ENCODE measurements at places on chromosomes 6 and 20.

DNA sequence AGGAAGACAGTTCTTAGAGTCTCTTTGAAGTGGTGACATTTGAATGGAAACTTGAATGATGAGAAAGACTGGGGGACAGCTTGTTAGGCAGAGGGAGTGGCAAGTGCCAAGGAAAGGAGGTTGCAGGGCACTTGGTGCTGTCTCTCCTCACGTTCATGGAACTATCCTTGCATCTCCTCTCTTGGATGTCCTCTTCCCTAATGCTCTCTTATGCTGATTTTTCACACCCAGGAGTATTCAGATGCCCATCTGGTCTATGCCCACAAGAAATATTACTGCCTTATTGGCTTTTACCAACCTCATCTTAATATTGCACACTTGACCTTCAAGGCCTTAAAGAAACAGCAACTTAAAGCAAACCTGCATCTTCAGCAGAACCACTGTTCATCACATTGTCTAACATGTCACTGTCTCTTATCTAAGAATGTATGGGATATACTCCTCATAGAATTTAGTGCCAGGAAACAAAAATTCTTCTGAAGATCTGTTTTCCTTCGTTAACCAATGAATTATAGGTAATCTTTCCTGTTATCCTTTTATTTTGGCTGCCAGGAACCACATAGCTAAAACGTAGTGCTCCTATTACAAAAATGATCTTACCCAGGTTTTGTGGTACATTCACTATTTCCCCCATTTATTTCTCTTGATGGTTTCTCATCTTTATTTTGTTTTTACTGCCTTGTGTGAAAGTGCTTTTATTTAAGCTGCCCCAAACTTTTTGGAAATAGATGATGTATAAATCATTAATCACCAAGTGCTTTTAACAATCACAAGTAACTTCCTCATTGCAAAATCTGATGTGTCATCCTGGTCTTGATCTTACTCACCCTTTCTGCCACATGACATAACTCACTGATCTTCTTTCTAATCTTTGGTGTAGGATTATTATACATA is 12.8 kb downstream of the RGS17 start:
- DNase-seq: no peak

GRCh38 chr6:158703111-158703836 is 53.4 kb downstream of the SYTL3 start:
- DNase-seq: no peak

DNA sequence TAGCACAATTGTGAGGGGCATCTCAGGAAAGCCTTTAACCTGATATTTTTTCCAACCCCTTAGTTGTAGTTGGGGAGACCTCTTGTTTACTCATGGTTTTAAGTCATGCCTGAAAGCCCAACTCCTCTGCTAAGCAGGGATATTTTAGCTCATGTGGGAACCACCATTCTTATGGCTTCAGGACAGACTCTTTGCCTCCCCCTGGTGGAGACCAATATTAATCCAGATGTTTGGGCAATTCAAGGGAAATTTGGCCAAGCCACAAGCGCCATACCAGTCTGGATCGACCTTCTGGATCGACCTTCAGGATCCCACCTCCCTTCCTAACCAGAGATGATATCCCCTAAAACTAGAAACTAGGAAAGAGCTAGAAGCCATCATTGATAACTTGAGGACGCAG is 211.2 kb downstream of the C6orf118 start:
- DNase-seq: no peak

DNA sequence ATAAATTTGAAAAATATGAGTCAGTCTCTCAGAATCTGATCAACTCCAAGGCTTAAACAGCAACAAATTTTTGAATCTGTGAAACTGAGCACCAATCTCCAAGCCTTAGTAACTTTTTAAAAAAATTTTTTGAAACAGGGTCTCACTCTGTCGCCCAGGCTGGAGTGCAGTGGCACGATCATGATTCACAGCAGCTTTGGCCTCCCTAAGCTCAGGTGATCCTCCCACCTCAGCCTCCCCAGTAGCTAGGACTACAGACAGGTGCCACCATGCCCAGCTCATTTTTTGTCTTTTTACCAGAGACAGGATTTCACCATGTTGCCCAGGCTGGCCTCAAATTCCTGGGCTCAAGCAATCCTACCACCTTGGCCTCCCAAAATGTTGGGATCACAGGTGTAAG is 207.9 kb upstream of the TCF21 start:
- DNase-seq: no peak

GRCh38 chr6:36756786-36757185 is 59.2 kb downstream of the RAB44 start:
- DNase-seq: no peak

- no peak for DNase-seq
Measured at GRCh38 chr20:36425166-36425565, 116.2 kb upstream of the MYL9 start.

DNA sequence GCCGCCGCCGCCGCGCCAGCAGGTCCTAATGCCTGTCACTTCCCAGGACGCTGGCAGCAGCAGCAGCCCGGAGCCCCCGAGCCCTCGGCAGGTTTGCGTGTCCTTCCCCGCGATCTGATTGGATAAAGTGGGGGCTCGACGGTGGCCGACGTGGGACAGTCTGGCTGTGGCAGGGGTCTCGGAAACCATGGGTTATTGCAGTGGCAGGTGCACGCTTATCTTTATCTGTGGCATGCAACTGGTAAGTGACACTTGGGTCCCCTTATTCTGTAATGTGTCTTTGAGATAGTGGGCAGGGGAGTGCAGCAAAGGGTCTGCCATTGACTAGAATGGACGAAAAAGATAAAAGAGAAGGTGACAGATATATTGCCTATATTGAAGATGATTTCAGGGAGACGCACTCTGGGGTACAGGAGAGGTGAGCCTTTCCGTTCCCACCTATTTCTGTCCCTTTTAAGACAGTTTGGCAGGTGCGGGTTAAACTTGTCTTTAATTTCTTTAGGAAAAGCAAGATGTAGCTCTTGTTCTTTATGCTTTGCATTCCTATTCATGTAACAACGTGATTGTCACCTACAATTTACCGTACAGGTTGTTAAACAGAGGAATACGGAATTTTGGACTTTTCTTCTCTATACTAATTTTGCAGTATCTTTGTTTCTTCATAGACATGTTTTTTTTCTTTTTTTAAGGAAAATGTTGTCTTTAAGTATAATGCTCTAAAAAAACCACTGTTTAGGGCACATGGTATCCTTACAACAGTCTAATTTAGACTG is 535 bp downstream of the NKAIN2 start:
- peak; percentile 29 for DNase-seq

GRCh38 chr6:155143029-155143577 is 120.7 kb upstream of the CLDN20 start:
- no peak for DNase-seq

GRCh38 chr6:164150232-164150631 is 735.7 kb downstream of the QKI start:
- no peak for DNase-seq

DNA sequence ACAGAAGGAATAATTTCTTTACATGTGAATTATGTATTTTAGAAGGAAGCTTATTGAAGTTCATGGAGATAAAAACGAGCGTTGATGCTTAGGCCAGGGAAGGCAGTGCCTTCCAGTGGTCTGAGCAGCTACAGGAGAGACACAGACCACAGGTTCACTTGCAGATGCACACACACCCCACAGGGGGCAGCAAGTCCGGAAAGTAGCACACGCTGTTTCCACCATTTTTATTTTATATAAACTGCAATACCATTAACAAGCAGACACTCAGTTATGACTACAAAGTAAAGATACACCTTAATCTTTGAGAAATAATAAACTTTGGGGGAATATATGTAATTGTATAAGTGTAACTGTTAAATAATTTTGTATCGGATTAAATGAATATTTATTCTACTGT is 13.5 kb upstream of the DACT2 start:
- no peak for DNase-seq

- no peak for DNase-seq
Measured at GRCh38 chr6:134577998-134578397, 260.1 kb upstream of the SGK1 start.

DNA sequence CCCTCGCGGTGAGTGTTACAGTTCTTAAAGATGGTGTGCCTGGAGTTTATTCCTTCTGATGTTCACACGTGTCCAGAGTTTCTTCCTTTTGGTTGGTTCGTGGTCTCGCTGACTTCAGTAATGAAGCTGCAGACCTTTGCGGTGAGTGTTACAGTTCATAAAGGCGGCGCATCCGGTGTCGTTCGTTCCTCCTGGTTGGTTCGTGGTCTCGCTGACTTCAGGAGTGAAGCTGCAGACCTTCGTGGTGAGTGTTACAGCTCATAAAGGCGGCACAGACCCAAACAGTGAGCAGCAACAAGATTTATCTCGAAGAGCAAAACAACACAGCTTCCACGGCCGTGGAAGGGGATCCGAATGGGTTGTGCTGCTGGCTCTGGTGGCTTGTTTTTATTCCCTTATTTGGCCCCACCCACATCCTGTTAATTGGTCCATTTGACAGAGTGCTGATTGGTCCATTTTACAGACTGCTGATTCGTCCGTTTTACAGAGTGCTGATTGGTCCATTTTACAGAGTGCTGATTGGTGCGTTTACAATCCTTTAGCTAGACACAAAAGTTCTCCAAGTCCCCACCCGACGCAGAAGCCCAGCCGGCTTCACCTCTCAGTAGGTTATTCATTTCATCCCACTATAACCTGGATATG is 48.2 kb upstream of the ARG1 start:
- DNase-seq: no peak

DNA sequence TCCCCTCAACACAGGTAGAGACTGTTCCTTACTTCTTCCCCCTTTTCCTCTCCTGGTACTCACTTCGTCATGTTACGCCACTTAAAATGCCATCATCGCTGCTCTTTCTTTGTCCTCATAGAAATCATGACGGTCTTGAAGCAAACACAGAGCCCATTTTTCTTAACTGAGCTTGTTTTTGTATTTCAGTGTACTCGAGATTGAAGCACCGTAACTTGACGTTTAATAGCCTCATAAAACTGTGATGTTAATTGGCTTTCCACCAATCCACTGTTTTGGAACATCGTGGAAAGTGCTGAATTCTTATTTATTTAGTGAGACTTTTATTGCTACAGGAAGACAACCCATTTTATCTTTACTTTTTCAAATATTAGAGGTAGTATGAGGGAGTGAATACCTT is 38.7 kb downstream of the DUSP22 start:
- no peak for DNase-seq

- DNase-seq: no peak
Measured at GRCh38 chr6:21442874-21443273, 150.7 kb upstream of the SOX4 start.

DNA sequence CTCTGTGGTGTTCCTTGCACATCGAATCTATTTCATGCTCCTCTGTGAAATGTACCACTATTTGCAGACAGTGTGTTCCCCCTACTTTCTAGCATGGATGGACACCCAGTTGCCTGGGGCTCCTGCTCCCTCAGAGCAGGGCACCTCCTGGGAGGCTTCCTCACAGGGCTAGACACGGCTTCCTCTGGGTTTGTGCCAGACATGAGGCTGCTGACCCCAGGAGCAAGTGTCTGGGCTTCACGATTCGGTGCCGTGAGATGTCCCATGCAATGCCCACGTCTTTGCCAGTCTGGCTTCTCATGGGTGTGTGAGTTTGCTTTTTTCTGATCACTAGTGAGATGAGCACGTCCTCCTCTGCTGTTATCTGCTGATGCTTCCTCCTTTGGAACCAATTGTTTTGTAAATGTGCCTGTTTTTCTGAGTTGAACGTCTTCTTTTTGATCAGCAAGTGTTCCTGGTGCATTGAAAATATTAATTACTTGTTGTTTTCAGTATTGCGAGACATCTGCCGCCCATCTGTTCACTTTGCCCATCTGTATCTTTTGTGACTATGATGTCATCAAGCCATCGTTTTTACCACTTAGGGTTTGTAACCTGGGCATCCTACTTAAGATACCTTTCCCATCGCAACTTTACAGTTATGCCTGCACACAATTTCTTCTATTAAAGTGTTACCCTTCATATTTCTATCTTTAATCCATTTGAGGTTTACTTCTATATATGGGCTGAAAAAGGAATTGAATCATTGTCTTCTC is 92.0 kb downstream of the TTLL2 start:
- DNase-seq: no peak

- no peak for DNase-seq
Measured at GRCh38 chr6:69090132-69090531, 455.1 kb downstream of the ADGRB3 start.

- no peak for DNase-seq
Measured at GRCh38 chr20:54308804-54309203, 100.9 kb downstream of the PFDN4 start.

DNA sequence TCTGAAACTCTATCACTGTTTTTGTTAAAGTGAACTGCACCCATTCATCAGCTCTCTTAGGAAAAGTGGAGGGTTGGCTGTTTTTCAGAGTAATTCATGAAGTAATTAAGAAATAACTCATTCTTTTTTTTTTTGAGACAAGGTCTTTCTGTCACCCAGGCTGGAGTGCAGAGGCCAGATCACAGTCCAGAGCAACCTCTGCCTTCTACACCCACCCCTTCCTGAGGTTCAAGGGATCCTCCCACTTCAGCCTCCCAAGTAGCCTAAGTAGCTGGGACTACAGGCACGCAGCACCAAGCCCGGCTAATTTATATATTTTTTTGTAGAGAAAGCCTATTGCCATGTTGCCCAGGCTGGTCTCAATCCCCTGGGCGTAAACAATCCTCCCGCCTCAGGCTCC is 2.6 kb downstream of the ZNFX1 start:
- DNase-seq: no peak

DNA sequence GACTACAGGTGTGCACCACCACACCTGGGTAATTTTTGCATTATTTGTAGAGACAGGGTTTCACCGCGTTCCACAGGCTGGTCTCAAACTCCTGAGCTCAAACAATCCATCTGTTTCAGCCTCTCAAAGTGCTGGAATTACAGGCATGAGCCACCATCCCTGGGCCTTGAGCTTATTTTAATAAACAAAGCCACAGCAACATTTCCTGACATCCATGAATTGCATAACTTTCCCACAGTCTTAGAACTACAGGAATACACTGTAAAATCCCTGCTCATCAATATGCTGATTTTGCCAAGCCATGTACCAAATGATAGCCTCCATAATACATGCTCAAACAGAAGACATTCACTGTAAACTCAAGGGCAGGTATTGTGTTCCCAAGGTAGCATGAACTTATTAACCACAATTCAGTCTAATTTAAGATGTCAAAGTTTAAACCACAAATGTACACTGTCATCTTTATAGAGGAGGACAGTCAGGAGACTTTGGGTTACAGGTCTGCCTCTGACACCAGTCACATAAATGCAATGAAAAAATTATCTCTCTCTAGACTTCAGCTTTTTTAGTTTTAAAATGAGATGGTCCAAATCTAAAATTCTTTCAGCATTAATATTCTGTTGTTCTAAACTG is 40.0 kb downstream of the NUDT3 start:
- DNase-seq: no peak

GRCh38 chr20:51380401-51381385 is 161.8 kb downstream of the NFATC2 start:
- DNase-seq: no peak

- DNase-seq: no peak
Measured at GRCh38 chr6:28393912-28394662, 5.5 kb downstream of the ZSCAN12 start.

GRCh38 chr20:11378252-11378651 is 539.4 kb upstream of the BTBD3 start:
- no peak for DNase-seq

GRCh38 chr20:4445784-4446183 is 275.9 kb upstream of the PRND start:
- DNase-seq: no peak

- DNase-seq: no peak
Measured at GRCh38 chr6:75391276-75391675, 102.3 kb downstream of the FILIP1 start.

GRCh38 chr20:8156235-8157079 is 24.4 kb downstream of the PLCB1 start:
- DNase-seq: no peak

- no peak for DNase-seq
Measured at GRCh38 chr6:135209803-135210202, 28.7 kb downstream of the MYB start.

- no peak for DNase-seq
Measured at GRCh38 chr6:95094751-95095663, 482.3 kb upstream of the MANEA start.

All from activated naive CD8-positive, alpha-beta T cell treated with anti-CD3 and anti-CD28 coated beads, Interleukin-2, amount 10 ng/mL, durations not matched to agents 7 days and 5 days (primary cell).